ENCODE measurements at places on chromosomes 5 and 9.

DNA sequence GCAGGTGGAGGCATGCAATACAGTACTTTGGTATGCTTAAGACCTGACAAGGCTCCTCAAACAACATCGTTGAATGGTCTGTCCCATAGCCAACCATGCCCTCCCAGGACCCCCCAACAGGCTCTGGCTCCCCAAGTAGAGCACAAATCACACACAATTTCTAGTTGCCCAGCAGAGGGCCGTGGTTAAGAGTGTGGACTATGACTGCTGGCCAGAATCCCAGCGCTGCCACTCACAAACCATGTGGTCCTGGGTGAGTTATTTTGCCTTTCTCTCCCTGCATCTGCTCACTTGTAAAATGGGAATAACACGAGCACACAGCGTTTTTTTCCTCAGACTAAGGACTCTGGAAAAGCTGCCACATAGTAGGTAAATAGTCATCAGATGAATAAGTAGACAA lies 6.5 kb downstream of the CKMT2 start:
- no peak for DNase-seq

GRCh38 chr5:150139334-150139733 lies 16.3 kb downstream of the PDGFRB start:
- no peak for DNase-seq

- no peak for DNase-seq
Observed at GRCh38 chr5:115394531-115394930, 98.1 kb upstream of the CCDC112 start.

- no peak for DNase-seq
Observed at GRCh38 chr5:89826938-89827337, 582.6 kb downstream of the CETN3 start.

GRCh38 chr5:146137967-146138403 lies 32.6 kb upstream of the PLAC8L1 start:
- DNase-seq, result no peak

DNA sequence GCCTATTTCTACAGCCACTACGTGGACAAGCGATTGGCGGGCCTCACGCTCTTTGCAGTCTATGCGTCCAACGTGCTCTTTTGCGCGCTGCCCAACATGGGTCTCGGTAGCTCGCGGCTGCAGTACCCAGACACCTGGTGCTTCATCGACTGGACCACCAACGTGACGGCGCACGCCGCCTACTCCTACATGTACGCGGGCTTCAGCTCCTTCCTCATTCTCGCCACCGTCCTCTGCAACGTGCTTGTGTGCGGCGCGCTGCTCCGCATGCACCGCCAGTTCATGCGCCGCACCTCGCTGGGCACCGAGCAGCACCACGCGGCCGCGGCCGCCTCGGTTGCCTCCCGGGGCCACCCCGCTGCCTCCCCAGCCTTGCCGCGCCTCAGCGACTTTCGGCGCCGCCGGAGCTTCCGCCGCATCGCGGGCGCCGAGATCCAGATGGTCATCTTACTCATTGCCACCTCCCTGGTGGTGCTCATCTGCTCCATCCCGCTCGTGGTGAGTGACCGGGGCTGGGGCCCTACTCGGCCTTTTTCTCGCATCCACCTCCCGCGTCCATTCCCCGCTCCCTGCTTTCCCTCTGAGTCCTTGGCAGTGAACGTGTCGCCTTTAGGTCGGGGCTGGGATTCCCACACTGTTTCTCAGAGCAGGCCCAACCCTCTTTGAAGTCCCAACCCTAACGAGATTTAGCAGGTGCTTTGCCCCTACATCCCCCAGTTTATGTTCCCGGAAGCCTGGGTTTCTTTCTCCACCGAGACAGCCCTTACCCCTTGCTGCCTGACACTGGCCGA lies 1.8 kb downstream of the PTGER4 start:
- DNase-seq, result no peak

GRCh38 chr9:87592554-87593358 lies 95.1 kb downstream of the DAPK1 start:
- no peak for DNase-seq

DNA sequence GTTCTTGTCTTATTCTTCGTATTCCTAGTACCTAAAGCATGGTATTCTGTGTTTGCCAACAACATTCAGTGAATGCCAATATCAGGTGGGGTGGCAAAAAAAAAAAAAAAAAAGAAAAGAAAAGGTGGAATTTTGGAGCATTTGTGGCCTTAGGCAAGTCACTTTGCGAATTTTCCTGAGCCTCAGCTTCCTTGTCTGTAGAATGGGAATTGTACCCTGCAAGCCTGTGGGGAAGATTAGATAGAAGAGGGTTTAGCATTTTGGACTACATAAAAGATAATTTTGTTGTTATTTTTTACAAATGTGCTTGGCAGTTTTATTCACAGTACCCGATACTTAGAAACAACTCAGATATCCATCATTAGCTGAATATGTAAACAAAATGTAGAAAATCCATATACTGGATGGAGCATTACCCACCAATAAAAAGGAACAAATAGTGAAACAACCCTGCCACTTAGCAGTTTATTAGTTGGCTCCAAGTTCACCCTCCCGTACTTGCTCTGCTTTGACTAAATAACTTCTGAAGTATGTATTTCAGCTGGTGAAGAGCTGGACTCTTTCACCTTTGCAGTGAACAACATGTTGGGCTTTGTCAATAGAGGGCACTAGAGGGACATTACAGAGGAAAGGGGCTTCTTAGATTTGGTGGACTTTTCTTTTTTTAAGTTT lies 13.6 kb downstream of the UBE2D2 start:
- peak; percentile 53 for DNase-seq

DNA sequence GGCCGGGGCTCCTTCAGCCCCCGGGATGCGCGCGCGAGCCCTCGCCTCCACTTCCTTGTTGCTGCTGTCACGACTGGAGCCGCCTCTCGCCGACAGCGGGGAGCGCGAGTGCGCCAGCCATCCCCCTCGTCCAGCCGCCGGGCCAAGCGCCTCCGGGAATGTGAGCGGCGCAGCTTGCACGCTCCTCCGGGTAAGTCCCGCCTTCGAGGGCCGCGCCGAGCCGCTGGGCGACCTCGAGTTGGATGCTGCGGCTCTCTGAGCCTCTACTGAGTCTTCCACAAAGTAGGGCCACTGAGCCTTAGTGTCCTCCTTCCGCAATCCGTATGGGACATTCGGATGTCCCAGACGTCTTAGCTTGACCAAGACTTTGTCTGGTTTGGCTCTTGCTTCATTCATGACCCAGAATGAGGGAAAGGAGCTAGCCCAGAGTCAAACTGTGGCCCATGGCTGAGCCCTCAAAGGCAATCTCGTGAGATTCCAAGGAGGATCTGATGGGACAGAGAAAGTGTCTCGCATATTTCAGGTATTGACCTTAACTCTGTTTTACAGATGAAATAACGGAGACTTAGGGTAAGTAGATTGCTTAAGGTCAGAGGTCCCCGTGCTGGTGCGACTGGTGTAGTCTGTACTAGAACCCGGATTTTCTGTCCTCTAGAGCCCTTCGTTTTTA lies 586 bp downstream of the HMGXB3 start:
- DNase-seq, result peak; percentile 45

- no peak for DNase-seq
Observed at GRCh38 chr5:172775326-172776234, 4.6 kb upstream of the DUSP1 start.

GRCh38 chr9:88936668-88937067 lies 54.6 kb upstream of the S1PR3 start:
- no peak for DNase-seq

GRCh38 chr9:122039234-122039633 lies 53.9 kb downstream of the TTLL11 start:
- DNase-seq, result no peak

DNA sequence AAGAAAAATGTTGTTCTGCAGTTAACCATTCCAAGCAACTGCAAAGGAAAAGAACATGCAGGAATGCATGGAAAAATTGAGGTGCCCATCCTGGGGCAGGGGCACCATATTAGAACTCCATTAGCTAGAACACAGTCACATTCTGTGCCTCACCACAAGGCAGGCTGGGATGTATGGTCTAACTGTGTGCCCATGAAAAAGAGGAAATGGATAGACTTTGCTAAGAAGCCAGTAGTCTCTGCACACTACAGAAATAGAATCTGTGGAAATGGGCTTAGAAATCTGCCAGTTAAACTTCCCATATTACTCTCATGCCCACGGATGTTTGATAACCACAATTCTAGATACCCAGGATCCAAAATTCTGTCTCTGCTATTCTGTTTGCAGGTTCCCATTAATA lies 423.8 kb upstream of the SMARCA2 start:
- DNase-seq, result no peak

- DNase-seq, result no peak
Observed at GRCh38 chr5:120818128-120818527, 354.0 kb downstream of the PRR16 start.

GRCh38 chr5:17343675-17344074 lies 126.2 kb downstream of the BASP1 start:
- no peak for DNase-seq

DNA sequence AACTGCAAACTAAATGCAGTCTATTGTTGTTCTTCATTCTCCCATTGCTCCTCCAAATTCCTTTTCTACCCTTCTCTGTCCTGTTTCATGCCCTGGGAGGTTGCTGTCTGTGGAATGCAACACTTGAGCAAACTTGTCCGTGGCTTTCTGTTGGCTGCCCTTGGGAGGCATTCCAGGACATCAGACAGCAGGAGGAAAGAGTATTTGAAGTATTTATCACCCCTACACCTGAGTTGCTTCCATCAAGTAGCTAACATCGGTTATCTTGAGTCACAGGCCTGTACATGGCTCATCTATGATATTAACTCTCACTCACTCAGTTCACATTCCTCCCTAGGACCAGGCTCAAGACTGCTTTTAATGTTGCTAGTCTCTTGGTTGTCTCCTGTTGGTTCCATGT lies 803.4 kb upstream of the CDH6 start:
- DNase-seq, result no peak

DNA sequence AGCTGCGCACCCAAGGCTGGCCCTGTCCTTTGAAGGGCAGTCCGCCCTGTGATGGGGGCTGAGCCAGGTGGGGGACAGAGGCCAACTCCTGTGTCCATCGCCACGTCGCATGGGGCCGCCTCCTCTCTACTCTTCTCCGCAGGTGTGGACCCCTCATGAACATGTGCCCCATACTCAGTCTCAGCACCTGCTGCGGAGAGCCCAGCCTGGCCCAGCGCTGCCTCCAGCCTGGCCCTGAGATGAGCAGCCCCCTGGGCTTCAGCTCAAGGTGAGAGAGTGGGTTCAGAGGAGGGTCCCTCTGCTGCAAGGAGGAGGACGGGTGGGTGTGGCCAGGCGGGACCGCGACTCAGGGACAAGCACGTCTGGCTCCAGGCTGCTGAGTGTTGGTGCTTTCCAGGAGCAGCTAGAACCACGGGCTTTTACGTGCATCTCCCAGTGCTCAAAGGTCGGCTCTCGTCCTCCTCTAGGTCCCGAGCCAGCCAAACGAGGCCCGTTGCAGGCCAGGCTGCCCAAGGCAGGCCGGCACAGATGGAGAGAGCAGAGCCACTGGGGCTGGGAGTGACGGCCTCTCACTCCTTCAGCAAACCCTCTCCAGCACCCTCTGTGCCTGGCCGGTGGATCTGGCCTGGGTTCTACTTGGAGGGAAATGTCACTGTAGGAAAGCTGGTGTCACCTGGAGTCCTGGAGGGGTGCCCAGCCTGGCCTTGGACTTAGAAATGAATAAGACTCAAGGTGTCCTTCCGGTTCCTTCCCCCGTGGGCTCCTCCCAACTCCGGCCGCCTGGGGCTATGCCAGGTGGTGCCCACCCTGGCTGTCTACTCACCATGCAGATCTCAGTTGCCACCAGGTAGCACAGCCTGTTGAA lies 48.9 kb upstream of the RNF130 start:
- no peak for DNase-seq

GRCh38 chr5:95801532-95801931 lies 21.0 kb downstream of the GLRX start:
- DNase-seq, result no peak

DNA sequence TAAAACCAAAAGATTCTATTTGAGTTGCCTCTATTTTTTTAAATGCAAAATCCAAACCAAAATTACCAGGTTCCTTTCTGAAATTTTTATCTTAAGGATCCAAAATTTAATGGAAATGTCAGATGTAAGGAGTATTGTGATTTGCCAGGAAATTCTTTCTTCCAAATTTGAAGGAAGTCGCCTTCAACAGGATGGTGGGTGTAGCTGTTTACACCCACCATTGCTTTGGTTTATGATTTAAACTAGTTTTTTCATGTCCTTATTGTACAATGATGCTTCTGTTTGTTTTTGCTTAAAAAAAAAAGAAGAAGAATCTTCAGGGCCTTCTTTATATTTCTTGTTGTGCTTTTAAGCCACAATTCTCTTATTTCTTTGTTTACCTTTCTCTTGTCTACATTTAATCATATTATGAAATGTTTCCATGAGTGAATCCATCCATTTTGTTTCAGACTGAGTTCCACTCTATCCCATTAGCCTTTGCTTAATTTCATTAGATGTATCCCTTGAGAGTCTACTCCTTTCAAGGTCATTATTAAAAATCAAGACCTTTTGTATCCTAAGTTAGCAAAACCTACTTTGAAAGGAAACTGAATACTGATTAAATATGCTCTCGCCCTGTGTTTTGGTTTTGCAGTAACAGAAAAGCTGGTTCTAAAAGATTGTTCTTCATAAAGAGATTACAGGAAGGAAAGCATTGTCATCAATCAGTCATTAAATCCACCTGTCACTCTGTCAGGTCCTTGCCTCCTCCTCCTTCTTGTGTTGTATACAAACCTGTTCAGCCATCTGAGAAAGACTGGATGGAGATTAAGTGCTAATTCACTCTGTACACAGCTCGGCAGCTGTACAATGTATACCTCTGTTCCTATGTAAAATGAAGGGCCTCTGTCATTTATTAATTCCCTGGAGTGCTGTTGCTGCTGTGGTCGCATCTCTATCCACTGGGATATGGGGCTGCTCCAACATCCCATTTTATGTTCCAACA lies 45.5 kb upstream of the SLC2A8 start:
- no peak for DNase-seq

- DNase-seq, result no peak
Observed at GRCh38 chr5:91977579-91977978, 594.5 kb upstream of the ARRDC3 start.

DNA sequence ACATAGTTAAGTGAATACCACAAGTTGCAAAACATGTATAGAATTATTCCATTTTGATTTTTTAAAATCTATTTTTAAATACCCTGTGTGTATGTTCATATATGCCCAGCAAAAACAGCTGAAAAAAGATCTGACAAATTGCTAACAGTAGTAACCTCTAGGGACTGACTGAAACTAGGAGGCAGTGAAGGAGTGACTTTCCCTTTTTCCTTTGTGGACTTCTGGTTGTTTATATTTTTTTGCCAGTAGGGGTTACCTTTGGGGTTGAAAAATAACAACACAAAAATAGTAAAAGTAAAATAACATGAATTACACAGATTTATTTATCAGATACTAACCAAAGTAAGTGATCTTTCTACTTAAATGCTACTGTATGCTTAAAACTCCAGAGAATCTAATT lies 2.9 kb downstream of the MEGF9 start:
- no peak for DNase-seq

DNA sequence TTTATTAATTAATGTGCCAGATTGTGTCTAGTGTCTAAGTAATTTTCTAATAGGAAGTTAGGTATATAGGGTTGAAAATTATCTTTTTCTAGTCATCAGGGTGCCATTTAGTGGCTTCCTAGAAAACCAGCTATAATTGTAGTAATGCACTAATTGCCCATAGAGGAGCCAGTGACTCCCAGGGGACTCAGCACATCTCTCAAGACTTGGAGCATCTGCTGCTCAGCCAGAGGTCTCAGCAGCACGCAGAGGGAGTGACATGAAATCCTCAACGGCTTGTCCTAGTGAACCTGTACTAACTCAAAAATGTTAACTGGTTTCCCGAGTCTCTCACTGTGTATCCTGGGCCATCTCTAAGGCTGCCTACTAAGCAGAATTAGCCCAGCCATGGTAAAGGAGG lies 78.2 kb upstream of the MAN2A1 start:
- DNase-seq, result no peak

Data from HEK293T (cell line).